Activated T-cell treated with anti-CD3 and anti-CD28 coated beads for 48 hours (primary cell): ENCODE measurements at places on chromosomes 1 and 21.

GRCh38 chr1:2373551-2374251 lies 17.7 kb downstream of the MORN1 start:
- no peak for DNase-seq

GRCh38 chr1:8873506-8874229 lies 4.8 kb downstream of the ENO1 start:
- peak; percentile 77 for DNase-seq

DNA sequence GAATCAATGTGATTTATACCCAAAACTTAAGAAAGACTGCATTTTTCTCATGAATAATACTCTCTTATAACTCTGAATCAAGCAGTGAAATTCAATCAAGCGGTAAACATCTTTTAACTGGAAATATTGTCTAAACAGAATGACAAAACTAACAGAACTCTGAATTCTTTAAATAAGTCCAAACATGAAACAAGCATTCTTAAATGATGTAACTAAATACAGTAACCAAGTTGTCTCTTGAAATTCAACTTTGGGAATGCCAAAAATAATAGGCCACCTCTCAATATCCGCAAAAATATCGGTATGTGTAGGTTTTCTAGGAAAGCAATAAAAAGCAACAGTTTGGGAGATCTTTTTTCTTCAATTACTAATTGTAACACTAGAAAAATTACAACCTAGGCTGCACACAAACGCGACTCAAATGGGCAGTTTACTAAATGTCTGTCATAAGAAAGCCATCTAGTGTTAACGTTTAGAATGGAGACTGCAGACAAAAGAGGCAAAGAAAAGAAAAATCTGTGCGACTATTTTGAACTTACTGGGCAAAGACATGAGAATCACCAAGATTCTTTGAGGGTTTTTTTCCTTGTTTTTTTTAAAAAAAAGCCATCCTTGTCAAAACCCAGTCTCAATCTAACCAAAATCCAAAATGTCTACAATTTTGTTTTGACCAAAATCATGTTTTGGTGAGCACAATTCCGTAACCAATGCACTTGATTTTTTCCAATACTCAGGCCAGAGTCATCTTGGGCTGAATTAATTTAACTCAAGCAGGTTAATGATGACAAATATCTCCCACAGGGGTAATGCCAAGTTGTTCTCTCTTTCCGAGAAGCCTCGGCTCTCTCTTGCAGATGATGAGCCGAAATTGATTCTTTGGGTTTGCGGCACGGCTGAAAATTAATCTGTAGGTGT lies 1.3 kb downstream of the SIPA1L2 start:
- no peak for DNase-seq

DNA sequence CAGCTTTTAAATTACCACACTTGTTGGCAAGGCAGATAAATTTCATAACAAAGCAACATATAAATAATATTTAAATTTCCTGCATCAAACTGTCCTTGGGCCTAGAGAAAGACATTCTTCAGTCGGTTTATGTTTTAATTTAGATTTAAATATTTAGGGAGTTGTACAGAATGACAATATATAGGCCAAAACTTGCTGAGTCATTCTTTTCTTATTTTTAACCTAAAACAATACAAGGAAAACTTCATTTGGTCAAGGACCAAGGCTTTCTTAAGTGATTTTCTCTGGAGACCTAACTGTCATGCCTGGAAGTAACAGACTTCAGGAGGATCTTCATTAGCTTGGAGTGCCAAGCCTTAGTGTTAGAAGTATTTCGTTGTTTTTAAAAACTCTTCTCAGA lies 5.6 kb downstream of the MAP10 start:
- no peak for DNase-seq

- DNase-seq: no peak
Measured at GRCh38 chr1:157117527-157118057, 18.0 kb upstream of the ETV3L start.

- DNase-seq: no peak
Measured at GRCh38 chr1:3837200-3837599, 19.8 kb downstream of the CEP104 start.

DNA sequence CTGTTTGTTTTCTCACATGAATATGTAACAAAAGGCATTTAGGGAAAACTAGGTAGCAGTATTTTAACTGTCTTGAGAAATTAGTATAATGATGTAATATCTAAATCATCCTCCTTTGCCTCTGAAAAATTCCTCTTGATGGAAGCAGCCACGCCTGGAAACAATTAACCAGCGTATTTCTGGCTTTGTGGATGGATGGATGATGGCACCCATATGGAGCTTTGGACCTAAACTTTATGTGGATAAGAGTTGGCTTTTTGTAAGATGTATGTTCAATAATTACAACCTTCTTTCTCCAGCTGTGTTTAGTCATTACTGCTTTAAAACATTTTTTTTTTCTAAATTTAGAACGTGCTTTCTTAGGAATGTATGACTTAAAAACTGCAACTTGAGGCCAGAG lies 12.7 kb downstream of the CDCA8 start:
- DNase-seq: no peak

DNA sequence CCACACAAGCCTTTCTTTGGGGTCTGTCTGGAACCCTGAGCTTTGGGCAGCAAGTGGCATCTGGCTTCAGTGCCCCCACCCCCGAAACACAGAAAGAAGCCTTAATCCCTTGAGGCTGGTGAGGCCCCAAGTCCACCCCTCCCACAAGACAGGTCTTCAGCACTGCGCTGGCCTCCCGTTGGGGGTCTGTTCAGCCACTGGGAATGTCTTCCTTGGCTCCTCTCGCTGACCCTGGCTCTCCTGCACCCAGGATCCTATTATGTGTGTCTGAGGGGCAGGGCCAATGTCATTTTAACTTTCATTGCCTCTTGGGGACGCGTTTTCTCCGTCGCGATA lies 26.9 kb downstream of the ATP8B2 start:
- DNase-seq: no peak

GRCh38 chr1:77958391-77958790 lies 20.5 kb downstream of the FUBP1 start:
- DNase-seq: no peak

- no peak for DNase-seq
Measured at GRCh38 chr21:33883118-33883517, 32.5 kb downstream of the ATP5PO start.

- no peak for DNase-seq
Measured at GRCh38 chr1:243501002-243501401, 245.2 kb downstream of the SDCCAG8 start.

DNA sequence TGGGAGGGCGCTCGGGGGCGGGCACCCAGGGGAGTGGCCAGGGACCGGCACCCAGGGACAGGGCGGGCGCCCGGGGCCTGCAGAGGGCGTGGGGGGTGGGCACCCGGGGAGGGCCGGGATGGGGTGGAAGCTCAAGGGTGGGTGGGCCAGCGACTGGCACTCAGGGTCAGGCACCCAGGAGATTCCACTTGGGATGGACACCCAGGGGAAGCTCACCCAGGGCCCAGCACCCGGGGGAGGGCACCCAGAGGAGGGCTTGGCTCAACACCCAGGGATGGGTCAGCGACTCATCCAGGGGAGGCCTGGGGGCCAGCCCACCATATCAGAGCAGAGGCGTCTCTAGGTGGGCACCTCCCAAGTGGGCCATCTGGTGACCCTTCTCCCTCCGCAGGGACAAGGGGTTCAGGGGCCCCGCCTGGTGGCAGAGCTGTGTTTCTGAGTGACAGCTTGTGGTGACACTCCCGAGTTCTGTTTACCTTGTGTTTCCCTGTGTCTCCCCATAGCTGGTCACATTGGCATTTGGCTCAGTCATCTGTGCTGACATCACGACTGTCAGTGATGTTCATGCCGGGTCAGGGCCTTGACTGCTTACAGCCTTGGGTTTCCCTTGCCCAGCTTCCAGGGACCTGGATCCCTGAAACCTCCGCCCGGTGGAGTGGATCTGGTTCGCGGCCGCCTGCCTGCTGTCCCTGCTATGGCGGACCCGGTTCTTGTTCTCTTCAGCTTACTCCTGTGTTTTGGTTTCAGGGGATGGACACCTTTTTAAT lies 749 bp downstream of the IBA57 start:
- DNase-seq: peak; percentile 53

- no peak for DNase-seq
Measured at GRCh38 chr1:115457289-115457688, 119.2 kb upstream of the NGF start.

- DNase-seq: no peak
Measured at GRCh38 chr1:204896787-204897469, 26.3 kb downstream of the NFASC start.

GRCh38 chr1:231144416-231145193 lies 17.3 kb upstream of the TRIM67 start:
- no peak for DNase-seq

GRCh38 chr1:220992705-220993052 lies 113.4 kb downstream of the HLX start:
- no peak for DNase-seq

DNA sequence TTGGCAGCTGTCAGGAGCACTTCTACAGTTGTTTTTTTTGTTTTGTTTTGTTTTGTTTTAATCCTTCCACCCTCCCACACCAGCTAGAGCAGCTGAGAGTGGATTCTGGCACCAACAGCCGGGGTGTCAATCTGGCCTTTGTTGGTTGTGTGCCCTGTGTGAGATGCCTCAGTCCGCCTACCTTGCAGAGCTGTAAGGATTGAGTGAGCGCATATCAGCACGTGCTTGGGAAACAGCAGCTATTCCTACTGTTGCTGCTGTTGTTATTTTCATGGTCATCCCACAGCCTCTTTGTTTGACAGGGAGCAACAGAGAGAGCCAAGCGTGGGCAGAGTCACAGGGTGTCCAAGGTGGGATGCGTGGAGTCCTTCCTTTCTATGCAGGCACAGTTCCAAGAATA lies 50.4 kb downstream of the PGBD5 start:
- DNase-seq: no peak

DNA sequence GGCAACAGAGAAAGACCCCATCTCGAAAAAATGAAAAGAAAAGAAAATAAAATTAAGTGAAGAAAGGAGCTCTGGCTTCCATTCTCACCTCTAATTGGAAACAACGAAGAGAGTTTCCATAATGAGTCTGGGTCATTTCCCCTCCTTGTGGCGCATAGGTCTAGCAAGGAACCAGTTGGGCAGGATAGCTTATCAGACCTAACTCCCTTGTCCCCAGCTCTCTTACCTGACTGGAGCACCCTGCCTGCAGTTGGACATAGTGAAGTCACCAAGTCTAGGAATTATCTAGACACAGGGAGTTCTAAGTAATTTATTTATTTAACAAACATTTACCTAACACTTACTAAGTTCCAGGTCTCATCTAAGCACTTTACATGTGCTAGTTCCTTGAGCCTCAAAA lies 63.0 kb upstream of the RAB4A start:
- DNase-seq: no peak

DNA sequence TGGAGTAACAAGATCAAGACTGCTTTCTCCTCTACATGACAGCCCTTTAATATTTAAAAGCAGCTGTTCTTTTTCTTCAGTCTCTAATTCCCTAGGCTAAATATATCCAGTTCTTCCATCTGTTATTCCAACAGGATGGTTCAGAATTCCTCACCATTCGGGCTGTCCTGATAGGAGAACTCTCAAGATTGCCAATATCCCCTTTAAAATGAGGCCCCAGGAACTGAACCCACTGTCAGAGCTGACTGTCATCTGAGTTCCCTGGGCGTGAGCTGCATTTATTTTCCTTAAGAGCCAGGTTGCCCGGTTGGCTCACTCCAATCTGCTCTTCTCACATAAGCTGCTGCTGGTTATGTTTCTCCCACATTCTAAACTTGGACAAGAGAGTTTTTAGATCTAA lies 177.6 kb downstream of the MIS18A start:
- no peak for DNase-seq

DNA sequence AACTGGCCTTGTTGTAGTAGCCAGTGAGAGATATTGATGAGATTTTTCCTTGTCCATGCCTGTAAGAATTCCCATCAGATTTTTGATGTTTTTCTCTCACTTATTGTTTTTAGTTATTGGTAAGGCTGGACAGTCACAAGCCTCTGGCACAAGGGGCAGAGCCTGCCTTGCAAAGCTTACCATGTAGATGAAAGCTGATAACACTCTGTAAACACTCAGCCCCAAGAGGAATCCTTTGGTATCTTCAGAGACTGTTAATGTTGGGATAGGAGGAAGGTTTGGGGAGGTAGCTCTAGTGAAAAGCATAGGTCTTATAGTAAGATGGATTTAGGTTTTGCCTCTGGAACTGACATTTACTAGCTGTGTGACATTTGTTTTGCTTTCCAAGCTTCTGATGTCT lies 37.7 kb downstream of the MARK1 start:
- no peak for DNase-seq

DNA sequence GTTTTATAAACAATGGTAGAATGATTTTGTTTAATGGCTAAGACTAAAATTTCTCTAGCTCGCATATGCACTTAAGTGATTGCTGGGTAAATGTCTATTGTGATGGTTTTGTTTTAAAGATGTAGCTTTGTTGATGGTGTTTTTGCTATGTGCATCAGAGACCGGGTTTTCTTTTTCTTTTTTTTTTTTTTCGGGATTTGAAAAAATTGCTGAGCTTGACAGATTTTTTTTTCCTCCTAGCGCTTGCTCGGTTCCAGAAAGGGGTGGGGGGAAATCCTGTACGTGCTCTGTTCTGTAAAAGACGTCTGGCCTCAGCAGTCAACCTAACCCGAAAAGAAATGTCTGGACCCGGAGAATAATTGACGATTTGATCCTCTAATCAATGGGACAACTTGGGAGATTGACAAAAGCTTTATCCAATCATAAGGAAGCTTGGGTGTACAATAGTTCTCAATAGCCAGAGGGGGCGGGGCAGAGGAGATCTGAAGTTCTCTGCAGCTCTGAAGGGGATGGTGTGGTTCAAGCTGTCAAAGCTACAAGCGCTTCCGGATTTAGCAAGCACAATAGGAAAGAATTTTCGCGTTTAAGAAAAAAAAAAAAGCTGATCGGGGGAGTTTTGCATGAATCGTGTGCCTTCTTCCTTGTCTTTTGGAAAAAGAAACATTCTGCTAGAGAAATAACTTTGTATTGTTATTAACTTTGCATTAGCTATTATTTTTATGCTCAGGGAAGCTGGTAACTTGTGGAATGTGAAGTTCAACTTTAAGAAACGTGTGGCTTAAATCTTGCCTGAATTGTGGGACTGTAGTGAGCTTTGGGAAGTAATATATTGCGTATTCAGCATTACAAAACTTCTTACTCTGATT lies 4.5 kb upstream of the NFIA start:
- DNase-seq: peak; percentile 80

DNA sequence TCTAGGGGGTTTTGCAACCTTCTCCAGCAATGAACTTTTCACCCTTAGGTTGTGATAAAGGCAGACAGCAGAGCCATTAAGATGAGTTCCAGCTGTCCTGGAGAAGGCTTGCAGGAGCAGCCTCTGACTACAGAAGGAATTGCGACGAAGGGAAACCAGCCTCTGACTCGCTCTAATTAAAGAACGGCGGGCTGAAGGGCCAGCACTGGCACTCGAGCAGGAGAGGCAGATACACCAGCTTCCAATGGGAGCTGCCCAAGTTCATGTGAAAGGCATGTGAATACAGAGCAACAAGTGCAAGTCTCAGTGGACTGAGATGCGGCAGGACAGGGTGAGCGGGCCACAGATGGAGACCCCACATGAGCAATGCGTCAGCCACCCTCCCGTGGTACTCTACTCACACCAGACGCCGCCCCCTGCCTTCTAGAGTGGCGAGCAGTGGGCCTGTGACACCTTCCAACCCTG lies 15.7 kb downstream of the RCC2 start:
- DNase-seq: no peak
